WTC11 (cell line): ENCODE measurements at places on chromosomes 3 and 15.

GRCh38 chr15:94414916-94415315 is 183.6 kb downstream of the MCTP2 start:
- DNase-seq, result no peak

DNA sequence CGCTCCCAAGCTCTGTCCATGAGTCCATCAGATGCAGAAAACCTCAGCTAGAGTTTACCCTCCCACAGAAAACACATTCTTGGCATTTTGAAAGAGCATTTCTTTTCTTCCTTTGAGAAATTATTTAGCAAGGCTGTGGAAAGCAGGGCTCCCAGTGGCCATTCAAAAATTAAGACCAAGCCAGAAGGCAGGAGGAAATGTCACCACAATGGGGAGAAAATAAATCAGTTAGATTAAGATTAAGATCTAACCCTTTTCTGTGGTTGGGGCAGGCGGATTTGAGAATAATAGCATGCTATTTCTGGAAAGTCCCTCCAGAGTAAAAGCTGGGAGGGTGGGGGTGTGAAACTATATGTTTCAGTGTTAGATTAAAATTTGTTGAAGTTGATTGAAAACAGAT is 20.2 kb downstream of the LRIG1 start:
- no peak for DNase-seq

DNA sequence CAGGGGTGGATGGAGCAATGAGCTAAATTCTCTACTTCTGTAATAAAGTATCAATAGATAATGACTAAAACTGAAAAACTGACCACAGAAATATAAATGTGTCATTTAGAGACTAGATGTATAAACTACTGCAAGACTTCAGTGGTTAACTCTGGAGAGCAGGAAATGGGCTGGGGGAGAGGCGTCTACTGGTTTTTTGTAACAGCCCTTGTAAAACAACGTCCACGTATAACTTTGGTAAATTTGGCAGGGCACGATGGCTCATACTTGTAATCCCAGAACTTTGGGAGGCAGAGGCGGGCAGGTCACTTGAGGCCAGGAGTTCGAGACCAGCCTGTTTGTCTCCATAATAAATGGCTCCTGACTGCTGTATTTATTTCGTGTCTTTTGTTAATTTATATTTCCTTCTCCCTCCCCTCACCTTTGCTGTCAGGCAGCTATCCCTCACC is 12.5 kb downstream of the RAB27A start:
- no peak for DNase-seq

DNA sequence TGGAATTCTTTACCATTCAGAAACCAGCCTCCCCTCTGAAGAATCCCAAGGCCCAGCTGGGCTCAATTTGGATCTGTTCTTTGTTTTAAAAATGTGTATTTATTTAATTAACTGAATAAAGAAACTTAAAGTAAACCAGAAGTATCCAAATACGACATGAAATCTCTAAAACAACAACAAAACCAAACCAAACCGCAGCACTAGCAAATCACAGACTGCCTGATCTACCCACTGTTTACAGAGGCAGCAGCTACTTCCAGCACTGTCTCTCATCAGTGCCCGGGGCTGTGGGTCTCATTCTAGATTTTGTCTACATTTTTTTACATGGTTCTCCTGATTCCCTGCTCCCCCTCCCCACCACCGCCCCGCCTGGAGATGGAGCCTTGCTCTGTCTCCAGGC is 2.3 kb downstream of the FLNB start:
- DNase-seq, result no peak
